Left ventricle myocardium superior (tissue), 1 donor: ENCODE measurements at places on chromosomes 3 and 15.

DNA sequence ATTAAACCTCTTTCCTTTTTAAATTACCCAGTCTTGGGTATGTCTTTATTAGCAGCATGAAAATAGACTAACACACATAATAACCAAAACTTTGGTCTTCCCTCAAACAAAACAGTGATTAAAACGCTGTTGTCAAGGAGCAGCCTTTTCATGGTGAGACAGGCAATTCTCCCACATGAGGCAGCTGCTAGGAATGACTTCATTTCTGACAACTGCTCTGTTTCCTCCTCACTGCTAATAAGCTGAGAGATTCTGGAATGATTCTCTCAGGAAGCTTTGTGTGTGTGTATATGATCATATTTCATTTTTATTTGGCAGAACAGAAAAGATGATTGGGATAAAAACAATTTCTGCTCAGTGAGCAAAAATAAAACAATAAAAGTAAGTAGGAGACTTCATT, 580.6 kb upstream of the ADAMTS9 start:
- DNase-seq = no peak

GRCh38 chr3:85576091-85576690, 617.4 kb downstream of the CADM2 start:
- DNase-seq = peak; percentile 39

DNA sequence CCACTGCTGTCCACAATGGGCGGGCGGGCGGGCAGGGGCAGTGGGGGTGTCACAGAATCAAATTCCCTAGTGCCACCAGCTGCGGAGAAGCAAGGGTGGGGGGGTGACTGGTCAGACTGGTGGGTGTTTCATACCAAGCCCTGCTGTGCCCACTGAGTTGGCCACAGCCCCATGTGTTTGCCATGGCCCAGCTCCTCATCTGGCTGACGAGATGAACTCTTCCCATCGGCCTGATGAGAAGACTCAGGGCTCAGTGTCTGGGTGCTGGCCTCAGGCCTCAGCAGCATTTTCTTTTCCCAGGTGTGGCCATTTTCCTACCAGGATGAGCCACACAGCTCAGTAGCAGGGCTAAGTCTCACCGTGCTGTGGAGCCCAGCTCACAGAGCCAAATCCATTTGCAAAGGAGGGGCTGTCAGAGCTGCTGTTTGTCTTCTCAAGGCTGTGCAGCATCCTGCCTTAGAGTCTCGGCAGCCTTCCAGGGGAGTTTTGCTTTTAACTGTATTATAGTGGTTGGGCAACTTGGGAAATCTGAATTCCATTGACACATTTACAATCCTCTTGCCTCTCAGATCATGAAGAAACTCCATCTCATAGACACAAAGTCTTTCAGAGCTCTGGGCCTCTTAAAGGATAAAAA, 176.8 kb downstream of the ABHD5 start:
- no peak for DNase-seq

- no peak for DNase-seq
These were observed 21.7 kb upstream of the HACD2 start for GRCh38 chr3:123606527-123606926.

DNA sequence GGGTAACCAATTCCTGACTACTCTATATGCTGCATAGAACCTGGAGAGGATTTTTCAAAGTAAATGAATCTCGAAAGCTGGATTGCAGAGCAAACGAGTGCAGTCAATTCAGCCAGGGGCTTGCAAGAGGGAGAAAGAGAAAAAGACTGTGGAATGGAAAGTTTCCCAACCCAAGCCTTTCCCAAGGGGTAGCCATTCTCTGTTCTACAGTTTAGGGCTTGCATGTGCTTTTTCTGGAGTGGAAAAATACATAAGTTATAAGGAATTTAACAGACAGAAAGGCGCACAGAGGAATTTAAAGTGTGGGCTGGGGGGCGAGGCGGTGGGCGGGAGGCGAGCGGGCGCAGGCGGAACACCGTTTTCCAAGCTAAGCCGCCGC, 511 bp upstream of the RARB start:
- no peak for DNase-seq

DNA sequence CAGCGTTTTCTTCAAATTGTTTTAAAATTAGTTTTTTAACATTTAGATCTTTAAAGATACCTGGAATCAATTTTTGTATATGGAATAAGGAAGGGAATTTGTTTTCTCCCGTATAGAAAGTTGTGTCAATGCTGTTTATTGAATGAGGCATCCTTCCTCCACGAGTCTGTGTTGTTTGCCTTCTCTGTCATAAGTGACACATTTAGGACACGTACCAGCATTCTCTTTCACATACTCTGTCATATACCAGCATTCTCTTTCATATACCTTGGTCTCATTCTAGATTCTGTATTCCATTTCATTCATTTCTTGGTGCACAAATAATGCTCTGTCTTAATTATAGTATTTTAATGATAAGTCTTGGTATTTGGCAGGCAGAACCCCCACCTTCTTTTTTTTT, 10.3 kb downstream of the ATP11B start:
- DNase-seq = no peak

GRCh38 chr15:72136170-72137051, 18.2 kb downstream of the SENP8 start:
- DNase-seq = no peak

DNA sequence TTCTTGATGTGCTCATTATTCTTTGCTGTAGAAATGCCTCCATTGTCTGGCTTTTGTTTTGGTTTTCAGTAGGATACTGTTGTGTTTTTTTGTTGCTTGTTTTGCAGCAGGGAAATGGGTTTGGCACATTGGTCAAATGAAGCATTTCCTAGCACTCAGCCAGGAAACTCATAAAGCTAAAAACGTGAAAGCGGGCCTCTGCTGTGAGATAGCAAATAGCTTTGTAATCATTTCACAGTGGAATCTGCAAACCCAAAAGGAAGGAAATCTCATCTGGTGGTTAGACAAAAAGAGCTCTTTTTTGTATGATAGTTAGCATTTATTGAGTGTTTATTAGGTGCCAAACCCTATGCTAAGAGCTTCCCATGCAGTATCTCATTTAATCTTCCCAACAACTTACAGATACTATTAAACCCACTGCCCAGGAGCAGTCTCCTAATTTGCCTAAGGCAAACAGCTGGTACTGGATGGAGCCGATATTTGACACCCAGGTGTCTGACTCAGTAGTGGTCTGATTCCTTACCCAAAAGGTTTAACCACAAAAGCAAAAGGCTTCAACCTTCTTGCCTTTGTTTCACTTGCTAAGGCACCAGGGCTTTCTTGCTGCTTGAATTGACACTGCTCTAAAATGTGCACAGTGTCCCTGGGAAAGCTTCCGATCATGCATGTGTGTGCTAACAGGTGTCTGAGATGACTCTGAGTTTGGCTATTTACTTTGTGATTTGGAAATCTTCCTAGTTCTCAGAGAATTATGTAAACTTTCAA, 527.9 kb upstream of the MDFIC2 start:
- DNase-seq = no peak

DNA sequence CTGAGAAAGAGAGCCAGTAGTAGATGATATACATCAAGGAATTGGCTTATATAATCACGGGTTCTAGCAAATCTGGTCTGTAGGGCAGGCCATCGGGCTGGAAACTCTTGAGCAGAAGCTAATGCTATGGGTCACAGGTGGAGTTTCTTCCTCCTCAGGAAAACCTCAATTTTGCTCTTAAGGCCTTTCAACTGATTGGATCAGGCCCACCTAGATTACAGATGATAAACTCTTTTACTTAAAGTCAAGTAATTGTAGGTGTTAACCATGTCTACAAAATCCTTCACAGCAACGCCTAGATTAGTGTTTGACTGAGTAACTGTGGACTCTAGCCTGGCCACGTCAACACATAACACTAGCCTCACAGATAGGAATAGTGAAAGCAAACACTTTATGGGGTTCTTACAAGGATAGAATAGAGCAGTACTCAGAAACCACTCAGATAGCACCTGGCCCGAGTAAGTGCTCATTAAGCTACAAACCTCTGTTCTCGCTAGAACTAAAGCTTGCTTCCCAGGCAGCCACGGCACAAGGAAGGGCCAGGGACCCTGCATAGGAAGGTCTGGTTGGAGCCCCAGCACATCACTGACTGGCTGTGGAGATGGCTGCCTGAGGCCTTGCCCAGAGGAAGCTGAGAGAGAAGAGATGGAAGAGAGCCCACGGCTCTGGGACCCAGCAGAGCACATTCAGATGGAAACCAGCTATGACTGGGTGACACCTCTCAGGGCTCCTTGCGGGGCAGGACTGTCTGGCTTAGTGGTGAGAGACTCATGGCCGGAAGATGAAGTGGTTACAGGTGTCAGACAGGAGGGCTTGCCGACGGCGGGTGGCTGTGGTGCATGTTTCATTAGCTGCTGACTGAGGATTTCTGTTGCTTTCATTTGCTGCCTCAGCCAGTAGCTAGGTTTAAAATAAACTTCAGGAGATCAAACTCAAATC, 202.5 kb upstream of the TLE3 start:
- no peak for DNase-seq
